Lung (tissue), 17 donors: ENCODE measurements at places on chromosomes 7 and 10. TPM values are rescaled to one million over a fixed set of nuclear protein-coding genes. Genes with fewer than 3 reads are reported as not detected.
A peak's percentile ranks its signal among the peaks of the same experiment; 100 is the strongest.

DNA sequence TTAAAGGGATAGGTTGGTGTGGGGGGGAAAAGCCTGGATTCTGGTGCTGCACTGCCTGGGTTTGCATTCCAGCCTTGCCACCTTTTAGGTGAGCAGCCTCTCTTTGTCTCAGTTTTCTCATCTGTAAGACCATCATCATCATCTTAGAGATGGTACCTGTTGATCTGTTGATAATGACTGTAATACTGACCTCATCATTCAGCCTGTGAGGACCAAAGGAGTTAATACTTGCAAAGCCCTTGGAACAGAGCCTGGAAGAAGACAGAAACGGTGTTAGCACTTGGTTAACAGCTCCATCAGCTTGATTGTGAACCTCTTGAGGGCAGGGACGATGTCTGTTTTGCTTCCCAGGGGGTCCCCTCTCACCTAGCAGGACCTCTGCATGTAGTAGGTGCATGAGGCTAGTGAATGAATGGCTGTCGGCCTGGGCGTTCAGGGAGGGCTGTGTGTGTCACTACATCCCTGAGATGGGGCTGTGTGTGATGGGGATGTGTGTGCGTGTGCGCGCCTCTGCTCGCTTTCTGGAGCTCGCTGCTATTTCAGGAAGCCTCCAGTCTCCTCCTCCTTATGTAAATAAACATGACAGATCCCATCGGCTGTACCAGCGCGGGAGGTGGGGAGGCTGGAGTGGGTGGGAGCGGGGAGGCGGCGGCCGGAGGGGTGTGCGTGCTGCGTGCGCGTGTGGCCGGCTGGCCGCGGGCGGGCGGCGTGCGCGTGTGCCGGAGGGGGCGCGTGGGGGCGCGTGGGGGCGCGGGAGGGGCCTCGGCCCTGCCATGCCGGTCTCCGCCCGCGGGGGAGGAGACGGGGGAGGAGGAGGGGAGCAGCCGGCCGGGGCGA, 61.2 kb downstream of the NEURL1 start:
- H3K4me1 ChIP-seq: no peaks in the 10 kb centered on the region
- H3K36me3 ChIP-seq: no peaks in the 10 kb centered on the region
- H3K4me3 ChIP-seq: no peak overlapping the region

DNA sequence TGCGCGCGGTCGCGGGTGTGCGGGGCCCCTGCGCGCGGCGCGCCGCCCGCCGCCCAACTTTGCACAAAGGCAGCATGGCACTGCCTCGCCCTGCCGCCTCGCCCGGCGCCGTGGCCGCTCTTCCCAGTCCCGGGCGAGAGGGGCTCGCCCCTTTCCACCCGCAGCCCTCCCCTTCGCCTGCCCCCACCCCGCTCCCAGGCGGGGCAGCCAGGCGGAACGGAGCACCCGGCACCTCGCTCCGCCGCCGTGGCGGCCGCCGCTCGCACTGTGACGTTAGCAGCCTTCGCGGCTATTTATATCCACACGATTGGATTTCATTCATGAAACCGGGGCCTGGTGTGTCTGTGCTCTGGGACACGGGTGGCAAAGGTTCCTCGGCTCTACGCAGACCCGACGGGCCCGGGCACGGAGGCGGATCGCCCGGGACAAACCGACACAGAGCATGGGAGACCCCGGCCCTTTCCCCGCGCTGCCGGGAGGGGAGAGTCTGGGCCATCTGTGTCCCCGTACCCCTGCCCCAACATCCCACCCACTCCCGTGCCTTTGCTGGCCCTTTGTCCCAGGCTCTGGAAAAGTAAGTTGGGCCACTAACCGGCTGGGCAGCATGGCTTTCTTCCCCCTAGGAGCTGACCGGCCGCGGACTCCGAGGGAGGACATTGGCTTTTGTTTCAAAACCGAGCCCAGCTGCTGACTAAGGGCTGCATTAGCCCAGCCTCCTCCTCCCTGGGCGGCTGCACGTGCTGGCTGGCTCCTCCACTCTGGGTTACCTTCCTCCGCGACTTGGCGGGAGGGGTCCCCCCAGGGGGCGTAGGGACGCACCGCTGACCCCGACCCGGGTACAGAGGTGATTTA, at the start of gene RHOBTB1:
TSS of gene RHOBTB1 (minus strand) at position 128 of the 852 bp plus-strand sequence. CDS start 32,643 bp downstream, outside the sequence.
- H3K36me3 ChIP-seq: no peaks in the 10 kb centered on the region
- H3K4me1 ChIP-seq: peaks cover 3% of the 10 kb centered on the region
- no peaks in the 10 kb centered on the region for H3K27me3 ChIP-seq
- H3K27ac ChIP-seq: peak within 1 kb of the TSS; percentile 97
- H3K4me3 ChIP-seq: peak within 1 kb of the TSS; percentile 75
- DNase-seq: peak; percentile 92

DNA sequence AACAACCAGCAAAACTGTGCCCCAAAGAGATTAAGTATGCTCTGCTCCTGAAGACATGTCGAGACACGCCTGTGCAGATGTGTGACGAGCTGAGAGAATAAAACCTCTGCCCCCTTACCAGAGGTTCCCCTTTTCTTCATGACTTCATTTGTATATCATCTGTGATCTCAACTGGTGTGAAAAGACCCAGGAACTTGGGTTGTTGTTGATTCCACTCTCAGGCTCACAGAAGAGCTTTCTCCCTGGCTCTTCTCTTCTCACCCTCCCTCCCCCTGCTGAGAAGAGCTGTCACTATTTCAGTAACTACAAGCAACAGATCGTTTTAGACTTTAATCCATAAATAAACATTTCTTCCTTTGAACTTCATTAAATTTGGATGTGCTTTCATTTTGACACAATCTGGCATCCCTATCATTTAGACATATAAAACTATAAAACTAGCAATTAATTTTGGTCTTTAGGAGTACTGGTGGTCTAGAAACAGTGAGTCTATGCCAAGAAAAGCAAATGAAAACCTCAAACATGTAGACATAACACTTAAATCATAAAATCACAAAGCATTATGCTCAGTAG, 179.3 kb upstream of the FZD8 start:
- no peaks in the 10 kb centered on the region for H3K36me3 ChIP-seq
- no peaks in the 10 kb centered on the region for H3K4me1 ChIP-seq
- peak; percentile 83 for DNase-seq
- H3K27me3 ChIP-seq: peaks cover 5% of the 10 kb centered on the region

GRCh38 chr7:139708541-139708940, 69.3 kb downstream of the HIPK2 start:
- DNase-seq: no peak
- no peak overlapping the region for H3K27ac ChIP-seq
- H3K27me3 ChIP-seq: no peaks in the 10 kb centered on the region
- H3K4me1 ChIP-seq: peaks cover 3% of the 10 kb centered on the region
- peaks cover 3% of the 10 kb centered on the region for H3K36me3 ChIP-seq

DNA sequence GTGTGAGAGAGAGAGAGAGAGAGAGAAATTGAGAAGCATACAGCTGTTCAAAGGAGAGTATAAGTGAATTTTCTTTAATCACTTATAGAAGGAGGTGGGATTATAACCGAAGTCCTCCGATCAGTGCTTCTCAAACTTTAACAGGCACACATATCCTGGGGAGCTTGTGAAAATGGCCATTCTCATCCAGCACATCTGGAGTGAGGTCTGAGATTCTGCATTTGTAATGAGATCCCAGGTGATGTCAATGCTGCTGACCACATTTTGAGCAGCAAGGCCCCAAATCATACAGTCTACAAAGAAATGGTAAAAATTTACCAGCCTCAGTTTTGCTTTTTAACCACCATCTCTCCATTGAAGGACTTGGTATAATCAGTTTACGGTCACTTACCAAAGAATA, 219.0 kb downstream of the PTEN start:
- H3K4me3 ChIP-seq: no peak overlapping the region
- no peak for DNase-seq
- H3K4me1 ChIP-seq: peaks cover 4% of the 10 kb centered on the region
- H3K27me3 ChIP-seq: no peaks in the 10 kb centered on the region
- H3K36me3 ChIP-seq: no peaks in the 10 kb centered on the region
- no peak overlapping the region for H3K27ac ChIP-seq

DNA sequence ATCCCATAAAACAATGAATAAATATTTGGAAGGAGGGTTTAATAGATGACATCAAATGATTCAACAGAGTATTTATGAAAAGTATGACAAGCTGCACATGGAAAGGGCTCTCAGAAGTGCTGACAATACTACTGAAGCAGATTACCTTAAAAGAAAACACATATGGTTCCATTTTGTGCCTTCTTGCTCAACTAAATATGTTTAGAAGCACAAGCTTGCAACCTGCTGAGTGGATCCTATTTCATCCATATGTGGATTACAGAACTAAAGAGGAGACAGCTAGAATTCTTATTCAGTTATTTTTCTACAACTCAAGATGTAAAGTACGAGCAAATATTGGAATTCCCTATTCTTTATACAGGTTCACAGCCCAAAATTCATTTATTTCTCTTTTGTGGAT, 340.6 kb downstream of the TFEC start:
- H3K27ac ChIP-seq: no peak overlapping the region
- no peak overlapping the region for H3K4me3 ChIP-seq
- no peaks in the 10 kb centered on the region for H3K36me3 ChIP-seq
- H3K27me3 ChIP-seq: no peaks in the 10 kb centered on the region

HOXA5 gene
- 61.9 TPM for total RNA-seq

RPEL1 gene
- not detected for total RNA-seq

OR6V1 gene
- total RNA-seq: not detected

IFRD1 gene
- 37.2 TPM for total RNA-seq

CRYGN gene
- 0.34 TPM for total RNA-seq

TRPV5 gene
- total RNA-seq: not detected
